ENCODE measurements at places on chromosomes 4 and X.

DNA sequence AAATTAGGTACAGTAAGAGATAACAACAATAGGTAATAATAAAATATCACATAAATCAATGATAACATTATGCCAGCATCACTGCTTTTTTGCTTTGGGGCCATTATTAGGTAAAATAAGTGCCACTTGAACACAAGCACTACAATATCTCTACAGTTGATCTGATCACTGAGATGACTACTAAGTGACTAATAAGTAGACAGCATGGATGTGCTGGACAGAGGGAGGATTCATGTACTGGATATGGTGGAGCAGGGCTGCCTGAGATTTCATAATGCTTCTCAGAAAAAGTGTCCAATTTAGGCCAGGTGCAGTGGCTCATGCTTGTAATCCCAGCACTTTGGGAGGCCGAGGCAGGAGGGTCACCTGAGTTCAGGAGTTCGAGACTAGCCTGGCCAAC lies 137.8 kb upstream of the IL1RAPL2 start:
- DNase-seq = no peak

- DNase-seq = no peak
Observed at GRCh38 chrX:49221868-49222267, 11.3 kb downstream of the CACNA1F start.

- no peak for DNase-seq
Observed at GRCh38 chr4:155353923-155354540, 22.7 kb downstream of the MAP9 start.

- no peak for DNase-seq
Observed at GRCh38 chrX:12686331-12686730, 104.9 kb upstream of the PRPS2 start.

GRCh38 chr4:14091531-14091930 lies 464.0 kb upstream of the BOD1L1 start:
- no peak for DNase-seq

DNA sequence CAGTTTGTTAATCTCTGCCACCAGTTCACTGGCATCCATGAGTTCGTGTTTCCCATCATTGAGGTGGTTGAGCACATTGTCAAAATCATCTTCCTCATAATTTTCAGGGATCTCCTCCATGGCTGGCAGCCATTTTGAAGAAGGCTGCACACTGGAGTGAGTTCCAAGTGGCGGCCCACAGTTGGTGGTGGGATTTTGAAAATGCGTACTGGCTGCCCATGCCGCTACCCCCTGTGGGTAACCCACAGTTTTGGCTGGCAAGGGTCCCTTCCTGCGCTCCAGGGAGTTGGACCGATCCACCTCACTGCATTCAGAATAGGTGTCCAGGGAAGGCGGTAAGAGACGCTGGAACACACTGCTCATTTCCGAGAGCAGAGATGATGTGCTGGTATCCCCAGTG lies 11.2 kb downstream of the PCDH18 start:
- no peak for DNase-seq

- DNase-seq = no peak
Observed at GRCh38 chr4:141339391-141339790, 118.7 kb downstream of the ZNF330 start.

DNA sequence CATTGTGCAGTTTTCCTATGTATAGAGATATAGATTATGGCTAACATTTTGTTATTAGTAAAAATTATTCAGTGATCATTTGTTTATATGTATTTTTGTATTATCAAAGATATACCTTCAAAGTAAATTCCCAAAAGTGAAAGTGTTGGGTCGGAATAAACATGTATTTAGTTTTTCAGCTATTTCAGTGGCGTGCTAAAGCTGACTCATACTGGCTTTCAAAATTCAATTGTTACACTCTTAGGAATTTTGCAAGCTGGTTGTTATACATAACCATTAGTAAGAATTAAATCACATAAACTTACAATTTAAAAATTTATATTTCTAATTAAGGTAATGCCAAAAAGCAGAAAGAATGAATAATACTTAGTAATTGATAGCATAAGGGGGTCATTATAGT lies 288.4 kb upstream of the NRK start:
- DNase-seq = no peak

DNA sequence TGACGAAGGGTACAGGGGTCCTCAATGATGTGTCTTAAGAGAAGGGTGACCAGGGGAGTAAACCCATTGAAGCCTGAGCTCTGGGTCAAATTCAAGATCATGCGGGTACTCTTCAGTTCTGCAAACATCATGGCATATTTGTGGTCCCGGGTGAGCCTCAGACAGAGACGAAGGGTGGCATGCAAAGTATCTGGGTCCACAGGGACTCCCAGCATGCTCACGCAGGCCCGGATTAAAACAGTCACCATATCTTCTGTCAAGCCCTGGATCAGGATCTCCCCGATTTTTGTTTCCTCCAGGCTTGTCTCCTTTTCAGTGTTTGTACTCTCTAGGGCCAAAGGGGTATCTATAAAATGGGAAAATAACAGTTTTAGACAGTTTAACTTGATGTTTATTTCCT lies 102.9 kb downstream of the HUWE1 start:
- DNase-seq = no peak

GRCh38 chr4:5616331-5616950 lies 91.9 kb downstream of the EVC2 start:
- no peak for DNase-seq

GRCh38 chrX:1521459-1521956 lies 15.5 kb downstream of the P2RY8 start:
- peak; percentile 47 for DNase-seq

- no peak for DNase-seq
Observed at GRCh38 chr4:76658231-76659102, 223.4 kb downstream of the SHROOM3 start.

GRCh38 chr4:187478292-187479140 lies 517.1 kb upstream of the ZFP42 start:
- DNase-seq = no peak

GRCh38 chr4:143700046-143700415 lies 444 bp downstream of the FREM3 start:
- no peak for DNase-seq

DNA sequence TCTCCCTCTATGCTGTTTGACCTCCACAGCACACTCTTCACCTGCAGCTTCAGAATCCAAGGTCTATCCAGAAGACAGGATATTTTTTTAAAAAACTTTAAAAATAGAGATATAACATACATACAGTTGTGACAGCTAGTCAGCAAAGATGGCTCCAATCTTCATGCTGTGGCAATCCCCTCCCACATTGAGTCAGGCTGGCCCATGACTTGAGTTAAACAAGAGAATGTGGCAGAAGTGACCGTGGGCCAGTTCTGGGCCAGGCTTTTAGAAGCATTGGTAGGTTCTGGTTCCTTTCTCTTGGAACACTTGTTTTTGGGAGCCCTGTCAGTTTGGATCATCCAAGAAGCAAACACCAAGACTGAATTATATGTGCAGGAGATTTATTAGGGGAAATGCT lies 36.1 kb upstream of the REPS2 start:
- DNase-seq = no peak

GRCh38 chr4:162582180-162582579 lies 418.4 kb upstream of the FSTL5 start:
- DNase-seq = no peak

DNA sequence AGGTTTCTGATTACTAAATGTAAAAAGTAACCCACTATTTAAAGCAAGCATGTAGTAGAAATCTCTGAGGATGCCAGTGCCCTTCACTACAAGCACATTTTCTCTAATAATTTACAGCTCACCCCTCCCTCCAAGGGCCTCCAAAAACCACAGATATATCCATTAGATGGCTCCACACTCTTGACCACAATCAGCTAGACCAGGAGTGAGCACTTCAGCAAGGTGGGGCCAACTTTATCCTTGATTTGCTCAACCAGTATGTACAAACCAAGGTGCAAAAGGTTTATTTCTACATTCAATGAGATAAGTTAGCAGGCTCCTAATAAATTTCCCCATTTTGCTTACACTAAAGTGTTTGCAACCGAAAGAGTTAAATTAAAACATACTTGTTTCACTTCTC lies 35.8 kb downstream of the RFC1 start:
- DNase-seq = no peak

DNA sequence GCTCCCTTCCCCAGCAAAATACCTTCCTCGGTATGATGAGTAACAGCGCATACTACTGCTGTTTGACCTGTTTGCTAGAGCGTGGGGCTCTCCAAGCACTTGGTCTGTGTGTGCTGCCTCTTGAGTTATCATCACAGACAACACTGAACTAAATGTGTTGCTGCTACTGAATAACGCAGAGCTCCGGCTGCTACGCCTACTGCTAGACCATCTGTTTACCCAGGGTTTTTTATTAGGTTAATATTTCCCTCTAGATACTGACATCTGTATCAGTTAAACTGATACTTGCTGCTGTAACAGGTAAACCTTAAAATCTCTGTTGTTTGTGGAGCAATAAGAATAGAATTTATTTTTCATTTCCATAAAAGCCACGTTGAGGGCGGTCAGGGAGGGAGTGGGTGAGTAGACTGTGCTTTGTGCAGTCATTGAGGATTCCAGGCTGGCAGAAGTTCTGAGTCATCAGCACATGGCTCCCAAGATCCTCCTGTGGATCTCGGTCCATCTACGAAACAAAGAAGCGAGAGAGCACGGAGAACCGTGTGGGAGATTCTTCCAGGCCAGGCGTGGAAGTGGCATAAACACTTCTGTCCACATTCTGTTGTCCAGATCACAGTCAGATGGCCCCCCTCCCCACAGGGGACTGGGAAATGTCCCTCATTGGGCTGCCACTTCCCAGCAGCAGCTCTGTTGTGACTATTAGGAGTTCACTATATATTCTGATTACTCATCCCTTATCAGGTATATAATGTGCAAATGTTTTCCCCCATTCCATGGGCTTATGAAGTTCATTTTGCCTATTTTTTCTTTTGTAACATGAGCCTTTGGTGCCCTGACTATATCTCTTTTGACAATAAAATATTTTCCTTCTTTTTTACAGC lies 14.1 kb downstream of the GRK4 start:
- DNase-seq = no peak

DNA sequence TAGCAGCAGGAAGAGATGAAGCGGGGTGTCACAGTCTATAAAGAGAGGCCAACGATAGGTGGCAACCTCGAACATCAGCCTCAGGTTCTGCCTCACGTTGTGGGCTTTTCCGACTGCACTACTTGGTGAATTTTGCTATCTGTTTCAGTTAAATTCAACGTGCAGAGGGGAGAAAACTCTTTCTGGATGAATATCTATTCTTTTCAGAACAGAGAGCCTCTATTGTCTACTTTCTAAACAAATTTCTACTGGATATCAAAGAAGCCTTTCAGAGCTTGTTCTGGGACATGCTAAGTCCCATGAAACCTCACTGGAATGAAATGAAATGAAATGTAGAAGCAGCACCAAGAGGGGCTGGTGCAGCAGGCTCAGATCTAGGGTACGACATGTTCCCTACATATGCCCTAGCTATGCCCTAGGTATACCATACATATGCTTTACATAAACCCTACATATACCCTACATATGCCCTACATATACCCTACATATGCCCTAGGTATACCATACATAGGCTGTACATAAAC lies 116.5 kb upstream of the TRIM2 start:
- no peak for DNase-seq

GRCh38 chr4:100949350-100949935 lies 397.9 kb downstream of the PPP3CA start:
- no peak for DNase-seq

DNA sequence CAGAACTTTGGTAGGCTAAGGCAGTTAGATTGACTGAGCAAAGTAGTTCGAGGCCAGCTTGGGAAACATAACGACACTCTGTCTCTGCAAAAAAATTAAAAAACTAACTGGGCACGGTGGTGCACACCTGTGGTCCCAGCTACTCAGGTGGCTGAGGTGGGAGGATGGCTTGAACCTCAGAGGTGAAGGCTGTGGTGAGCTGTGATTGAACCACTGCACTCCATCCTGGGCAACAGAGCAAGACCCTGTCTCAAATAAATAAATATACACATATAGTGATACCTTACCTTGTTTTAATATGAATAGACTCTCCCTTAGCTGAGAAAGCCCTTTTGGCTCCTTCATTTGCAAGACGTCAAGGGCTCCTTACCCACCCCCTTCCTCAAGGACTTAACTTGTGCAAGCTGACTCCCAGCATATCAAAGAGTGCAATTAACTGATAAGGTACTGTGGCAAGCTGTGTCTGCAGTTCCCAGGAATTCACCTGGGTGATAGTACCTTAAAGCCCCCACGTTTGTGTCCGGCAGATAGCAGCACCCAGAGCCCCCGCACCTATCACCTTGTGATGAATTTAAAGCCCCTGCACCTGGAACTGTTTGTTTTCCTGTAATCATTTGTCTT lies 655.6 kb upstream of the GALNTL6 start:
- DNase-seq = no peak

DNA sequence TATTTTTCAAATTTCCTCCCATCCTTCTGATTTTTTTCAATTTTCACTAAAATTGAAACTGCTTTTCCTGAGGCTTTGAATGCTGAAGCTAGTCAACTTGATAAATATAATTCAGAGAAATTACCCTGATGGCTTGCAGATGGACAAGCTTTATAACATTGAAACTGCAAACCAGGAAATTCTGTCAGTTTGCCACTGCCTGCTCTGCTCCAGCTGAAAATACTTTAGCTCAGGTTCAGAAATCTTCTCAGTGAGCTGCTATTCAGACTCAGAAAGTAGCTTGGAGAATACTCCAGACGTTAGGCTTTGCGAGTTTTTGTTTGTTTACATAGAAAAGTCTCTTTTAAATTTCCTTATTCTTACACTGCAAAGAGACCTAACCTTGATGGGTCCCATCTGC lies 1574.7 kb downstream of the STIM2 start:
- no peak for DNase-seq

GRCh38 chrX:126658447-126658846 lies 105.8 kb upstream of the DCAF12L1 start:
- no peak for DNase-seq

DNA sequence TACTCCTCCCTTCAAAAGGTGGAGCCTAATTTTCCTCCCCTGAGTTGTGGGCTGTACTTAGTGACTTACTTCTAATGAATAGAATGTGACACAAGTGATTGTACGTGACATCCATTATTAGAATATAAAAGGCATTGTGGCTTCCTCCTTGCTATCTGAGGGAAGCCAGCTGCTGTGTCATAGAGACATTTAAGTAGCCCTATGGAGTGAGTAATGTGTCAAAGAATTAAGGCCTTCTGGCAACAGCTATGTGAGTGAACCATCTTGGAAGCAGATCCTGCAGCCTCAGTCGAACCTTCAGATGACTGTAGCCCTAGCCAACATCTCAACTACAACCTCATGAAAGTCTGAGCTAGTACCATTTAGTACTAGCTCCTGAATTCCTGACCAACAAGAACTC lies 76.1 kb downstream of the BCOR start:
- no peak for DNase-seq

All from activated T-helper 1 cell treated with anti-CD3 and anti-CD28 coated beads, Interleukin-2, amount 50 U/mL, for 16 hours (primary cell).